ENCODE measurements at places on chromosomes 5 and 9. TPM values are rescaled to one million over a fixed set of nuclear protein-coding genes. Genes with fewer than 3 reads are reported as not detected.

- no peak for DNase-seq
These were observed 4.3 kb upstream of the C7 start for GRCh38 chr5:40904994-40905306.

DNA sequence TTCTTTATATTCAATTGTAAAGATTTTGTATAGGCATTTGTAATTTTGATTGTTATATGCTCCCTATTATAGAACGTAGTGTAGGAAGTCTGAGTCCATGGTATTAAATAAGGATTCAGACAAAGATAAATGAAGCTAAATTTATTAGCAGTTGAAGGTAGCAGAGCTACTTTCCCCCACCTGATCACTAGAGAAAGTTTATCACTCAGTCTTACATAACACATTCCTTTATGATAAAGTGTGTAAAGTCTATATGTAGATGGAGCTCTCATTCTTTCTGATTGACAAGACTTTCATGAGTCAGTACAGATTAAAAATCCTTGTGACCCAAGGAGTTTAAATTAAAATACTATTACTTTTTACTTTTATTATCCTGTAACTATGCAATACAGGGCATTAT, 2.3 kb upstream of the MIER3 start:
- no peak for DNase-seq

GRCh38 chr5:31415009-31415923, 116.6 kb downstream of the DROSHA start:
- no peak for DNase-seq

The ACSL6 gene
- total RNA-seq, result not detected

The FCN2 gene
- not detected for total RNA-seq

All from IMR-90 (cell line).